ENCODE measurements at places on chromosomes 6 and 20.

GRCh38 chr6:31878222-31878621, 575 bp downstream of the SLC44A4 start:
- DNase-seq: no peak

GRCh38 chr6:155623450-155624178, 168.0 kb upstream of the NOX3 start:
- DNase-seq: no peak

DNA sequence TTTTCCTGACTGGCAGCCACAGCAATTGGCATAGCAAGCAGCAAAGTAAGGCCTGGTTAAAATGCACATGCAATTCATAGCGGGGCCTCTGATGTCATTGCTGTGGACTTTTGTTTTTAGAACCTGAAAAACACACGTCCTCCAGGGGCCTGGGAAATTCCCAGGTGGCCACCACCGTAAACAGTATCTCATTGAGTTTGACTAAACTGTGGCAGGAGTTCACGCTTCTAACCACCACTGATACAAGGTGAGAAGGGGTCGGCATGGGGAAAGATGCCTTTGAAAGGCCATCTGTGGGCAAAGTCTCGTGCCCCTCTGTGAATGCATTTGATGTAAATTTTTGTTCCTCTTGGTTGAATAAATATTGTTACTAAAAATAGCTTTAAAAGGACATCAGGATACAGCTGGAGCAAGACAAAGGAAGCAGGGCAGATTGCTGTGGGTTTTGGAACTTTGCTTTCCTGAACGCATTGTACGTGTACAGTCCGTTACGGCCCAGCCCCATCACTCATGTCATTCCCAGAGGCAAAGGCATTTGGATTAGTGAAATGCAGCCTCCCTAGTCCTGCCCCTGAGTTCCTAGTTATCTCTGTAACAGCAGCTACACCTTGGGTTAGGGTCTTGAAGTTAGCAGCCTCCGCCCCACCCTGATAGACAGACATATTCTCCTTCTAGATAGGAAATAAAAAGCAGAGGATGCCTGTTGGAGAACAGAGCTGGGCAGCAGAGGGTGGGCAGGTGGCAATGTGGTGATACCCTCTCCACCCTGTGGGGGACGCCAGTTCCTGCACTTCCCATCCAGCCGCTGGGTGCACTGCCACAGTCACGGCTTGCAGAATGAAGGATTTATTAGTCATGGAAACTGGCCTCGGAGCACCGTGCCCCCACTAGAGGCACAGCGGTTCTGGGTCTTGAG, 80.3 kb downstream of the ZDHHC14 start:
- peak; percentile 47 for DNase-seq

DNA sequence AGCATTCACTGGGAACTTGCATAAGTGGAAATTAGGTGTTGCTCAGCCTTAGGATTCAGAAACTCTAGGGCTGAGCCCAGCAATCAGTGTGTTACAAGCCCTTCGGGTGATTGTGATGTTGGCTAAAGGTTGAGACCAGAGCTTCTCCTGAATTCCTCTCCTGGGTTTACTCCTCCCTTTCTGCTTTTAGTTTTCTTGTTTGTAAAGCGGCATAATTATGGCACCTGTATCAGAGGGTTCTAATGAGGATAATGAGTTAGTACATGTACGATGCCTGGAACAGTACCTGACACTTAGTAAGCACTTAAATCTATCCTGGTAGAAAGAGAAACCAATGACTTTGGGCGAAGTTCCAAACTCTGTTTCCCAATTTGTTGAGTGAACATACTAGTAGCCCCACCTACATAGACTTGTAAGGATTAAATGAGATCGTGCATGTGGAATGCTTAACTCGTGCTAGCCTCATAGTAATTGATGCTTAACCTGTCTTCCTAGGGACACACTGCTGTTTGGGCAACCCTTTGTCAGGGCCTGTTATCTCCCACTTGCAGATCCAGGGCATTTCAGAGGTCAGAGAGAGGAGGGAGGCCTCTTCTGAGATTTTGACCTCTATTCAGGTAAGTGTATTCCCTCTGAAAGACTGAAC, 932 bp upstream of the EZR start:
- DNase-seq: no peak

- no peak for DNase-seq
Observed at GRCh38 chr20:46060301-46060881, 29.4 kb downstream of the NCOA5 start.

DNA sequence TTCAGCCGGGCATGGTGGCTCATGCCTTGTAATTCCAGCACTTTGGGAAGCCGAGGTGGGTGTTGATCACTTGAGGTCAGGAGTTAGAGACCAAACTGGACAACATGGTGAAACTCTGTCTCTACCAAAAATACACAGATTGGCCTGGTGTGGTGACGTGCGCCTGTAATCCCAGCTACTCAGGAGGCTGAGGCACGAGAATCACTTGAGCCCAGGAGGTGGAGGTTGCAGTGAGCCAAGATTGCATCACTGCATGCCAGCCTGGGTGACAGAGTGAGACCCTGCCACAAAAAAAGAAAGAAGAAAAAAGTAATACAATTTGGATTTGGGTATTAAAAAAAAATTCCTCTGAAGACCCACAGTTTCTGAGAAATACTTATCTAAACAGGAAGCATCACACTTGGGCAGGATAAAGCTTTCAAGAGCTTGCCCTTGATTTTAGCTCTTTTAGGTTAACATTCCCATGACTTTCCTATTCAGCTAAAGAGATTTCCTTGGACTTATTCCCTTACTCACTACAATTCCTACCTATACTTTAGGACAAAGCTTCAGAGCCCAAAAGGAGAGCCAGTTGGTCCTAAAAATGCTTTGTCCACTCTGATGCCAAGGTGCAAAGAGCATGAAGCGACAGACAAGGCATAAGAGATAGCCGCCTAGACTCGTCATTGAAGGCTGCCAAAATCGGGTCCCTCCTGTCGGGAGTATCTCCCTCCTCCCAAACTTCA, 1.9 kb downstream of the ELOVL2 start:
- no peak for DNase-seq

DNA sequence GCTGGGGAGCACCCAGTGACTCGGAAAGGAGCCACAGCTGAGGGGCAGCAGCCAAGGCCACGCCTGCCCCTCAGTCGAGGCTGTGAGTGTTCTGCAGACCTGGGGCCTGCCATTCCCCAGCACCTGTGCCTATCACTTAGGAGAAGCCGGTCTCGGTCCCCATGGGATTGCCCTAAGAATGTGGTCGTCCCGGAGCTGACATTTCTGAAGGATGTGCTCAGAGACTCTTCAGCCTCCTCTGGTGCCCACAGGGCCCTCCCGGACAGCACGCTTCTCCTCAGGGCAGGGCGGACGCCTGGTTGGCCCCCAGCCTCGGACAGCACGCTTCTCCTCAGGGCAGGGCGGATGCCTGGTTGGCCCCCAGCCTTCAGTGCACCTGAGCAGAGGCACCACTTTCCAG, 223.9 kb downstream of the ERMARD start:
- no peak for DNase-seq

GRCh38 chr6:3592371-3592941, 135.6 kb upstream of the SLC22A23 start:
- DNase-seq: no peak

- no peak for DNase-seq
Observed at GRCh38 chr6:80690551-80691131, 584.2 kb downstream of the BCKDHB start.

GRCh38 chr6:117262799-117263198, 2.6 kb upstream of the VGLL2 start:
- DNase-seq: no peak

DNA sequence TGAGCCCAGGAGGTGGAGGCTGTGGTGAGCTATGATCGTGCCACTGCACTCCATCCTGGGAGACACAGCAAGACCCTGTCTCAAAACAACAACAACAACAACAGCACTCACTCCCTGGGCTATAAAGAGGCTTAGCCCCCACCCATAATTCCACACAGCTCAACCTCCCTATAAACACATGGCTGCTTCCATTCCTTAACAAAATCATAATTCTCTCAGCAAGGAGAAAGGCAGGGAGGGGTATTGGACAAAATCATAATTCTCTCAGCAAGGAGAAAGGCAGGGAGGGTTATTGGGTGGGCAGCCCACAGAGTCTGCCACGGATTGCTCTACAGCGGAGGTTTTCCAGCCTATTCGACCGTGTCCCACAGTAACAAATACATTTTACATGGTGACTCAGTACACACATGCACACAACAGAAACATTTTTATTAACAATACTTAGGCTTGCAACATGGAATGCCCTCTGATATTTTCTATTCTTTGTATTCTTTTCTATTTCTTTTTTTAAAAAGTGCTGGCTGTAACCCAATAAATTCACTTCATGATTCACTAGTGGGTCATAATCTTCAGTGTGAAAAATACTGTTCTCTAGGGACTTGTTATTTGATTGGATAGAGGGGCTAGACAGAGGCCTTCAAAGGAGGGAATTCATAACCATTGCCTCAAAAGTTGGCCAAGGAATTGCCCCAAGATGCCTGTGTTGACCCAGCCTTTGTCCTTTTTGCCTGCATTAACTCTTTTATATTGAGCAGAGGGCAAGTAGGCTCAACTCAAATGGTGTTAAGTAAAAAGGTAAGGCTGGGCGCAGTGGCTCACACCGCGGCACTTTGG, 50.6 kb upstream of the ZMYND8 start:
- no peak for DNase-seq

- DNase-seq: peak; percentile 54
Observed at GRCh38 chr20:60586269-60587050, 628.2 kb downstream of the CDH26 start.

DNA sequence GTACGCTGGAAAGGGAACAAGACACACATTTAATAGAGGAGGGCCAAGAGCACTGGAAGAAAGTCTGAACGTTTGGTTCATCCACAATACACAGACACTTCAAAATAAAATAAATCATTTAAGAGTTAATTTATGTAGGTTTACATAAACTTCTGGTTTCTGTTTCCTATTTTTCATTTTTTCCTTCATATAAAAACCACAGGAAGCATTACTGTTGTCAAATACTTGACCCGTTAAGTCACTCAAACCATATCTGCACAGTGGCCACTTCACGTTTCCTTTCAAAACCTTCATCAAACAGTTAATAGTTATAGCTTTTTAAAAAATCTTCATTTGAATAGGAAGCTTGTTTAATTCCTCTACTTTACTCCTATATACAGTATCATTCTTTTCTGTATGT, 257.6 kb upstream of the THEMIS start:
- DNase-seq: no peak

DNA sequence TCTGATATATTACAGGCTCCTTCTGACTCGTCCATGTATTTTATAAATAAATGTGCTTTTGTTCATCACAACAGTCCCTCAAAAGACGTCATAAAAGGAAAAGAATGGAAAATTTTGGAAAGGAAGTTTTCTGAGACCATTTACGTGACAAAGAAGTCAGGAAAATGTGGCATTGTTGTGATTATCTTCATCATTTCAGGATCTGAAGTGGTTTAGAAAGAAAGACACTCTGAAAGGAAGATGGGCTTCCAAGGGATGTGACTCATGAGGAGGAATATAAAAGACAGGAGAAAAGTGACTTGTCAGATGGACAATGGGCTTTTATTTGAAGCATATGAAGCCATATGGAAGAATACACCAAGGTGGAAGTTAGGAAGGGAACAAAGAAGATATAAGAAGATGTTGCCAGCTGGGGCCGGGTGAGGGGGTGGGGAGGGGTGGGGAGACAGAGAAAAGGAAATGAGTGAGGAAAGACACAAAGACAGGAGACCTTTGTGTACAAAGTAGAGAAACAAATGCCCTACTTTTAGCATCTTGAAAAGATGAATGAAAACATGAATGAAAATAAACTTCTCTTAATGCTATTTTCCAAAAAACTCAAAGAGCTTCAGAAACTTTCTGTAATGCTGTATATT, 190.3 kb upstream of the PREP start:
- DNase-seq: no peak

GRCh38 chr6:158938811-158939254, 61.2 kb downstream of the RSPH3 start:
- no peak for DNase-seq
